ENCODE measurements at places on chromosomes 4 and X.
A peak's percentile ranks its signal among the peaks of the same experiment; 100 is the strongest.

- DNase-seq, result no peak
Observed at GRCh38 chr4:34922325-34922724, 1322.0 kb downstream of the ARAP2 start.

DNA sequence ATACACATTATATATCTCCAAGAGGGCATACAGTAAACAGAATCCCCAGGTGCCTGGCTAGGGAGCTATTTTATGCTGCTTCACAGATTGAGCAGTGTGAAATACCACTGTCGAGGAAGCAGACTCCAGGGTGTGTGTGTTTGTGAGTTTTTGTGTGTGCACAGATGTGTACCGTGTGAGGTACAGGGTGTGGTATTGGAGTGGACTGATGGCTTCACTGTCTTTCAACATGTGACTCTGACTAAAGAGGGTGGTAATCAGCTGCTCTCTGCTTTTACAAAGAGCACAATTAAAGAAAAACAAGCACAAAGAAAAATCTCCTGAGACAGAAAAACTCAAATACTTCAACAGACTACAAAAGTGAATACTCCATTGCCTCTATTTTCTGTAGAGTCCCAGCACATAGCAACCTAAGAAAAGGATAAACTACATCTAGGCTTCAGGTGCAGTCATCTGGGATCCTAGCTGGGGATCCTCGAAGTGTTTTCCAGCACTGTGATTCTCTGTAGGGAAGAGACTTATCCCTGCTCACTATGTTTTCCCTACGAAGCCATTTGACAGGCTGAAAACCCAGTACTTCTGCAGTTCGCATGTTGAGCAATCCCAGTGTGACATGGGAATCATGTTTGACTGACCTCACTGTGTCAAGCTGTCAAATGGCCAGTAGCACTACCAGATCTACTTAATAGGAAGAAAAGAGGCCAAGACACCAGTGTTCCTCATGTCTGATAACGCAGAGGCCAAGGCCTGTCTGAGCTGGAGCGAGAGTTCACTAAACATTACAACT is 100.3 kb downstream of the CDS1 start:
- DNase-seq, result no peak

DNA sequence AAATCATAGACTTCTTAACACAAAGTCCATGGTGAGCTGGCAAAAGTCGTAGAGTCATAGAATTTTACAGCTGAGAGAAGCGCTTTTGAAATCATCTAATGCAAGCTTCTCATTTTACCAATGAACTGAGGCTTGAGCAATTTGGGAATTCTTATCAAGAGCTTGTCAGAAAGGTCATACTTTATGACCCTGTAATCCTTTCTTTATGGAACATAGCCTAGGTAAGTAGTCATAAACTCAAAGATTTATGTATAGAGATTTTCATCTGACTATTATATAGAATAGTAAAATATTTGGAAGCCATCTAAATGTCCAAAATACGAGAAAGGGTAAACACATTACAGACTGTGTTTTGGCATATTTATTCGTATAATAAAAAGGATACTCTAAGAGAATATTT is 563.5 kb downstream of the PCDH7 start:
- no peak for DNase-seq

- DNase-seq, result no peak
Observed at GRCh38 chr4:125323654-125324053, 8.9 kb downstream of the FAT4 start.

DNA sequence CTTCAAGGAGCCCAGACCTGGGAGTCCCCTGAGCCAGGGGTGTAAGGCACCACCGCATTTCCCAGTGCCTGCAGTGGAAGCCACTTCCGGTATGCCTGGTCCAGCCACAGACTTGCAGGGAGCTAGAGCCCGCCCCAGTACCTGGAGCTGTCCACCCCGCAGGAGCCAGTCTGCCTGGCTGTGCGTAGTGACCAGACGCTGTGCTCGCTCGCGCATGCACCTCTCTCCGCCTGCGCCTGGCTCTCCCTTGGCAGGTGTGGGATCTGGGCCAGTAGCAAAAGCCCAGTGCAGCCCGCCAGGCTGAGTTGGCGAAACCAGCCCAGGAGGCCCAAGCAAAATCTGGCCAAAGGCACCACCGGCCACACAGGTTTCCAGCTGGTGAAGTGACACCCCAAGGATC is 973.7 kb upstream of the AGA start:
- no peak for DNase-seq

DNA sequence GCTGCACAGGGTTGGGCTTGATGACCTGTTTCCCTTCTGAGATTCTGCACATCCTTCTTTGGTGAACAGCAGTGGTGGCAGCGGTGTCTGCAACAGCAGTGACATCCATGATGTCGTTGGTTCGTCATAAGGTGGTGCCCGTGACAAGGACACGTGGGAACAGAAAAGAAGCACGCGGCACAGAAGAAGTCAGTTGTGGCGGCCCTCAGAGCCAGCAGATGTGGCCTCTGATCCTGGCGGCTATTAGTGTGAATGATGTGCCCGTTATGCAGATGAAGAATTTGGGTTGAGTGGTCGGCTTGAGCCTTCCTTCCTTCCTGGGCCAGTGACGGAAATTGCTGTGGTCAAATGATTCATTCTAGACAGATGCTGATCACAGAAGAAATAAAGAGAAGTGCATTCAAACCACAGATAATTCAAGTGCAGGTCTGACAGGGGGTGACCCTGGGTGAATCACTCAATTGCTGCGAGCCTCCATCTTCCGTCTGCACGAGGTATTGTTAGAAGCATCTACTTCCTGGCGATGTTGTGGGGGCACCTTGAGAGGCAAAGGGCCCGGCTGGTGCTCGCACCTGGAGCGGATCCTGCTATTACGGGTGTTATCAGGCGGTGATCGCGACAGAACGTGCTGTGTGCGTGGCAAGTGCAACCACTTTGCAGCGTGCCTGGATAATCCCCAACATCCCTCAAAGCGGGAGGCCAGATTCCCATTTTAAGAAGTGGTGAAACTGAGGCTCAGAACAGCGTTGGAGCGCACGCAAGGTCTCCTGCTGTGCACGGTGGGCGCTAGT is 215.2 kb upstream of the PSAPL1 start:
- DNase-seq, result peak; percentile 1

GRCh38 chr4:127448986-127449385 is 183.8 kb upstream of the INTU start:
- DNase-seq, result no peak

GRCh38 chr4:82739287-82740190 is 59.1 kb downstream of the SCD5 start:
- DNase-seq, result no peak

GRCh38 chr4:156185514-156186055 is 231.9 kb upstream of the CTSO start:
- no peak for DNase-seq

- no peak for DNase-seq
Observed at GRCh38 chr4:176794651-176795050, 1.9 kb upstream of the VEGFC start.

DNA sequence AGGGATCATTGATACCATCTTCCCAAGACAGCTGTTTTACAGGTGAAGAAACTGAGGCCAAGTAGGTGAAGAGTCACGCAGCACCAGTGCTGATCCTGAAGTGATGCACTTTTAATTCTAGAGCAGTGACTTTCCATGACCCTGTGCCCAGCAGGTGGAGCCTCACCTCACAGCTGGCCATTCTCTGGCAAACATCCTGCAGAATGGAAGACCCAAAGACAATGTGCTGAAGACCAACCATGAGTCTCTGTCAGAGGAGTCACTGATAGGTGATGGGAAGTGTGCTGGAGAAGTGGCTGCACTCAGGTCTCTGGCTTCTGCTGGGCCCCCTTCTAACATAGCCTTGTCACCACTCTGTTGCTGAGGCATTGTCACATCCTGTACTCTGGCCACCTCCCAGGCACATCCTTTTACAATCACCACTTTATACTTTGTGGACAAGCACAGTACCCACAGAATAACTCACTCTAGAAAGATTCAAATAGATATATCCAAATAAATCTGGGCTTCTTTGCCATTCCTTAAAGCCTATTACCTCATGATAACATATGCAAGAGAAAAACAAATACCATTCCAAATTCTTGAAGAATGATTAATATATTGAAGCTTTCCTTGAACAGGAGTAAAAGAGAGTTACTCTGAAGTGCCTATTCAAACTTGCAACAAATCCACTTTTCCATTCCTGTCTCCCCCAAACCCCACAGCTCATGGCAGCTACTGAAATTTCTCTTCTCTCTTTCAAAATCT is 64.1 kb upstream of the SCOC start:
- no peak for DNase-seq

- DNase-seq, result no peak
Observed at GRCh38 chr4:167854881-167855280, 237.5 kb upstream of the ANXA10 start.

DNA sequence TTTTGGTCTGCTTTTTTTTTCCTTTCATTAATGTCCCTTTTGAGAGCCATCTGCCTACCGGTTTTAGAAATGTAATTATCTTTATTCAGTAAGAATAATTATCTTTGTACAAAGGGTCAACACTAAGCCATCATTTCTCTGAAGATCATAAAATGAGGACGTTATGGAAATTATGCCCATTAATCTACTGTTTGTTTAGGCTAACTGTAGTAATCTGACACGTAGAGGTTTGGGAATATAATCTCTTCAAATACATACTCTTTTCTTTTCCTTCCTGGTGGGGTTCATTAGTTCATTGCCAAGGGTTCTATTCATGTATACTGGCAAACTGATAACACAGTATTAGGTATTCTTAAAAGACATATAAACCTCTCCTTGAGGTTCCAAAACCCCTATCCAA is 3.8 kb upstream of the HSD17B13 start:
- DNase-seq, result no peak

GRCh38 chrX:1518512-1518911 is 18.5 kb downstream of the P2RY8 start:
- DNase-seq, result no peak

GRCh38 chrX:51802917-51803688 is 59.9 kb downstream of the GSPT2 start:
- no peak for DNase-seq

- no peak for DNase-seq
Observed at GRCh38 chr4:74284053-74284452, 24.2 kb upstream of the EPGN start.

- no peak for DNase-seq
Observed at GRCh38 chrX:12137951-12138360, 317 bp upstream of the FRMPD4 start.

DNA sequence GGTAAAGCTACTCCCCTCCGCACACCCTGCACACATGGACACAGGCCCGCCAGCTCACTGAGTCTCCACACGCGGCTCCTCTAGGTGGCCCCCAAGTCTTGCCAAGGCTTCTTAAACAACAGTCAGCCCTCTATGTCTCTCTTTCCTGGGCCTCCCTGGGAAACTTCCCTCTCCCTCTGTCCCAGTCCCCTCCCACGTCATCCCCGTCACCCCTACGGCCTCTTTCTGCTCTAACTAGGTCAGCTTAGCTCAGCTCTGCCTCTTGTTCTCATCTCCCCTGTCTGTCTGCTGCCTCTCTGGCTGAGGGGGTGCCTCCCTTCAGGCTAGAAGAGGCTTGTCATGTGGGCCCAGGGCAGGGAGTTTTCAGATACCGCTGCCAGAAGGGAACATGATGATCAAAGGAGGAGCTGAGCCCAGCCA is 38.8 kb downstream of the SEPTIN6 start:
- no peak for DNase-seq

GRCh38 chr4:40576651-40577480 is 52.8 kb downstream of the RBM47 start:
- DNase-seq, result peak; percentile 95

GRCh38 chrX:54509400-54509799 is 13.4 kb upstream of the FGD1 start:
- no peak for DNase-seq

DNA sequence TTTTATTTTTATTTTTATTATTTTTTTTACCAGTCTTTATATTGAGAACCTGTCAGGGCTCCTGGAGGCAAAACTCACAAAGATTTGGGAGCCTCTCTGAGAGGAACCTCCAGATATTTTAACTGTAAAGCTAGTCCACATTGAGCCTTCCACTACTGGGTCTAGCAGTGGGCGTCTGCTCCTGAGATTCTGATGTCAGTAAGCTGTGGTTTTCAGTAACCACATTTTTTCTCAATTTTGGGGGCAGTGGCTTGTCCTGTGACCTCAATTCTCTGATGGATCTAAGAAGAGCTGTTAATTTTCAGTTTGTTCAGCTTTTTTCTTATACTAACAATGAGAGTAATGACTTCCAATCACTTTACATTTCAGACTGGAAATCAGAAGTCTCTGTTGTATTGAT is 23.6 kb upstream of the GPRASP1 start:
- DNase-seq, result no peak

- DNase-seq, result no peak
Observed at GRCh38 chr4:7778510-7779431, 160.9 kb downstream of the AFAP1 start.
